ENCODE measurements at places on chromosomes 2 and 18. TPM values are rescaled to one million over a fixed set of nuclear protein-coding genes. Genes with fewer than 3 reads are reported as not detected.
A peak's percentile ranks its signal among the peaks of the same experiment; 100 is the strongest.

DNA sequence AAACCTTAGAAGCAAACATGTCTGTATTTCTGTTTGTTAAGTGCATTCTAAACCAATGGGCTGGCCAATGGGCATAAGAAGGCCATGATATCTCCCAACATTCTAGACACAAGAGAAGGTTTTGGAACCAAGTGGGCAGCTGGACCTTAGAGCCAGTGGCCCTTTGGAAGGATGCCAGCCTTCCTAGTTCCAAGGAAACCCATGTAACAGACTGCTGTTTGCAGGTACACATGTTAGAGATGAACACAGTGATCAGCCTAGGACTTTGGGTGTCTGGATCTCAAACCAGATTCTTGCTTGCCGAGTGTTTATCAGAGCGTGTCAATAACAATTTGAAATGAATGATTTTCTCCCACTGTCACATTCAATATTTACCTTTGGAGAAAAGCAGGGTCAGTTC, 97.5 kb upstream of the COPS8 start:
- no peak for DNase-seq
- no peak overlapping the region for H3K4me3 ChIP-seq
- no peaks in the 10 kb centered on the region for H3K27me3 ChIP-seq
- H3K27ac ChIP-seq: no peak overlapping the region

- no peak overlapping the region for H3K27ac ChIP-seq
- no peak for DNase-seq
- no peak overlapping the region for H3K4me3 ChIP-seq
- no peaks in the 10 kb centered on the region for H3K27me3 ChIP-seq
- H3K36me3 ChIP-seq: no peaks in the 10 kb centered on the region
Observed at GRCh38 chr18:56542476-56542875, 95.9 kb downstream of the TXNL1 start.

DNA sequence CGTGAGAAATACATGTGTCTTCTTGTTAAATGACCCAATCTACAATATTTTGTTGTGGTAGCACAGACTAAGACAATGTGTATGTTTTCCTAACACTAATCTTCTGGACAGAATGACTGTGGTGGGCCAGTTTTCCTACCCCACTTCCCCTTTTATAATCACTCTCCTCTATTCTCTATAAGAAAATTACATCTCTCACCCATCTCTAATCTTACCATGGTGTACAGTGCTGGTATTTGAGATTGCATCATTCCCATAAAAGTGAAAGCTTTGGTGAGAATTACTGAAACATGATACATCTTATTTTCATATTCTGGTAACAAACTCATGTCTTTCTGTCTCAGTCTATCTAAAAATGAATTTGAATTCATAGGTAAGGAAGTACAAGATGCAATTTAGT, 40.5 kb downstream of the CAVIN2 start:
- H3K36me3 ChIP-seq: no peaks in the 10 kb centered on the region
- H3K4me3 ChIP-seq: no peak overlapping the region
- no peak for DNase-seq
- no peaks in the 10 kb centered on the region for H3K4me1 ChIP-seq
- no peak overlapping the region for H3K27ac ChIP-seq

GRCh38 chr2:37323176-37323780, 1.4 kb downstream of the PRKD3 start:
- peaks cover 33% of the 10 kb centered on the region for H3K27me3 ChIP-seq
- peak overlapping the region; percentile 98 for H3K4me3 ChIP-seq
- no peak for DNase-seq
- no peaks in the 10 kb centered on the region for H3K36me3 ChIP-seq

DNA sequence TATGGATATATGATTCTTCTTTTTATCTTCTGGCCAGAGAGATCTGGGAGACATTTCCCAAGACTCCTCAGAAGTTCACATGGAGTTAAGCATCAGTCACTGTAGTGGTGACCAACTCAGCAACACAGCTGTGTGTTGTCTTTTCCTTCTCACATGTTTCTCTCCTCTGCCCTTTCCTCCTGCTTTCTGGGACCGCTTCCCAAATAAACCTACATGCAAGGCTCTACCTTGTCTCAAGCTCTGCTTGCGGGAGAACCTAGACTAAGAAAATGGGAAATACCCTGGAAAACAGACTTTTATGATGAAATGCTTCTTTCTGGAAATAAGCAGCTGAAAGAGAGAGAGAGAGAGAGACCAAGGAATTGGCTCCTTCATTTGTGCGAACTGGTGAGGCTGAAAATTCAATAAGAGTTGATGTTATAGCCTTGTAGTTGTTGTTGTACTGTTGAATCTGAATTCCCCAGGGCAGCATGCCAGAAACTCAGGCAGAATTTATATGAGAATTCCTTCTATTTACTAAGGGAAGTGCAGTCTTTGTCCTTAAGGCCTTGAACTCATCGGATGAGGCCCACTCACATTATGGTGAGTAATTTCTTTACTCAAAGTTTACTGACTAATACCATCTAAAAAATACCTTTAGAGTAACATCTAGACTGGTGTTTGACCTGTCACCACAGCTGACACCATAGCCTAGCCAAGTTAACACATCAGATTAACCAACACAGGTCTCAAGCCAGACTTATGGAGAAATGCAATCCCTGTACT, 22.7 kb upstream of the DSC1 start:
- no peaks in the 10 kb centered on the region for H3K4me1 ChIP-seq
- DNase-seq: no peak
- no peak overlapping the region for H3K4me3 ChIP-seq
- no peaks in the 10 kb centered on the region for H3K27me3 ChIP-seq

The TWSG1 gene
- total RNA-seq: 87.9 TPM

DNA sequence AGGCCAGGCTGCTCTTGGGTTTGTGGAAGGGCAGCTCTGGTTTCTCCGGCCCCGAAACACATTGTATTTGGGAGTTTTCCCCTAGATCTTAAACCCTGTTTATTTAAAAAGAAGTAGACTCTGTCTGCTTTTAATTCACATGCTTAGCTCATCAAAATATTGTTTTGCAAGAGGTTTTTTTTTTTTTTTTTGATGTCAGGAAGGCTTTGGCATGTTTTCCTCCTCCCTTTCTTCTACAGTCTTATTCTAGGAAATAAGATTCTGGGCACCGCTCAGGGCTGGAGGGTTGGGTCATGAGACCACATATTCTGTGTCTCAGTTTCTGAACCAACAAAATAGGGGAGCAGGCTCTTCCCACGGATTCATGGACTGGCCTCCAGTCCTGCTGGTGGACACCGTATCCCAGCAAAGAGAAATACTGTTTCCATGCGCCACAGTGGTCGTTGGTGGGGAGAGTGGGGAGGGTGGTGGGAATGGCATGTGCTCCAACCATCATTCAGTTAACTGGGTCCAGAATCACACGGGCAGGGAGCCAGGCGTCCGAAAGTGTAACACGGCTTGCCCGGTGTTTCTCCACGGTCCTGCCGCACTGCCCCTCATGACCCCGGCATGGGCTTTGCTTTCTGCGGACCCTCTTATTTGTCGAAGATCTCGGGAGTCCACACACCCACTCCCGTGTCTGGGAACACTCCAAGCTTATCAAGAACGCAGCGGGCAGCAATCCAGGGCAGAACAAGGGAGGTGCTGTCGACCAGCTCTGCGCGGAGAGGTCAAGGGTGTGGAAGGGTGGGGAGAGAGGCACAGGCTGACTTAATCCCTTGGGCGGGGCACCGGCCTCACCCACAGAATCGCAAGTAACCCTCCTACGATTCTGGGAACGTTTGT, 176.7 kb downstream of the GLI2 start:
- H3K4me3 ChIP-seq: no peak overlapping the region
- no peak overlapping the region for H3K27ac ChIP-seq
- peaks cover 19% of the 10 kb centered on the region for H3K4me1 ChIP-seq
- no peaks in the 10 kb centered on the region for H3K36me3 ChIP-seq
- DNase-seq: no peak
- H3K27me3 ChIP-seq: no peaks in the 10 kb centered on the region

- H3K36me3 ChIP-seq: peaks cover 3% of the 10 kb centered on the region
- H3K4me1 ChIP-seq: no peaks in the 10 kb centered on the region
- H3K27me3 ChIP-seq: no peaks in the 10 kb centered on the region
- DNase-seq: no peak
- H3K27ac ChIP-seq: no peak overlapping the region
Observed at GRCh38 chr2:23760736-23761135, 166.2 kb downstream of the ATAD2B start.

The CTLA4 gene
- not detected for total RNA-seq

- DNase-seq: no peak
- no peaks in the 10 kb centered on the region for H3K4me1 ChIP-seq
- H3K4me3 ChIP-seq: no peak overlapping the region
Observed at GRCh38 chr2:54590216-54591120, 133.0 kb upstream of the EML6 start.

- no peaks in the 10 kb centered on the region for H3K4me1 ChIP-seq
- no peak overlapping the region for H3K4me3 ChIP-seq
- H3K27ac ChIP-seq: no peak overlapping the region
- H3K36me3 ChIP-seq: no peaks in the 10 kb centered on the region
Observed at GRCh38 chr2:199136681-199137080, 321.1 kb downstream of the SATB2 start.

GRCh38 chr2:130987519-130988425, 105.5 kb downstream of the FAM168B start:
- no peaks in the 10 kb centered on the region for H3K36me3 ChIP-seq
- no peak overlapping the region for H3K4me3 ChIP-seq
- no peak for DNase-seq
- no peaks in the 10 kb centered on the region for H3K4me1 ChIP-seq

DNA sequence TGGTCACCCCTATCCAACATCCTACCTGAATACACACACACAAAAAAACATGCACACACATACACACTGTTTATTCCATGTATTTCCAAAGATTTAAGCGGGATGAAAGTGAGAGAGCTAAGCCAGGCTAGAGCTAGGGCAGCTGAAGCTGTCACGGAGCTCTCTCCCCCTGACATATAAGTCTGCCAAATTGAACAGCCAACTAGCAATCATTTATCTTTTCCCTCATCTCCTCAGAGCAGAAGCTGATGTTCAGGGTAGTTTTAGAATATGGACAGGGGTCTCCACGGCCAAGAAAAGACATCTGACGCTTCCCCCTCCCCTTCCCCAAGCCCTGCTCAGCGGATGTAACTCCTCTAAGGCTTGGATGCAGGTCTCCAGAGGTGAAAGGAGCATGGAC, 171.6 kb downstream of the GRB14 start:
- no peak overlapping the region for H3K27ac ChIP-seq
- no peaks in the 10 kb centered on the region for H3K36me3 ChIP-seq

DNA sequence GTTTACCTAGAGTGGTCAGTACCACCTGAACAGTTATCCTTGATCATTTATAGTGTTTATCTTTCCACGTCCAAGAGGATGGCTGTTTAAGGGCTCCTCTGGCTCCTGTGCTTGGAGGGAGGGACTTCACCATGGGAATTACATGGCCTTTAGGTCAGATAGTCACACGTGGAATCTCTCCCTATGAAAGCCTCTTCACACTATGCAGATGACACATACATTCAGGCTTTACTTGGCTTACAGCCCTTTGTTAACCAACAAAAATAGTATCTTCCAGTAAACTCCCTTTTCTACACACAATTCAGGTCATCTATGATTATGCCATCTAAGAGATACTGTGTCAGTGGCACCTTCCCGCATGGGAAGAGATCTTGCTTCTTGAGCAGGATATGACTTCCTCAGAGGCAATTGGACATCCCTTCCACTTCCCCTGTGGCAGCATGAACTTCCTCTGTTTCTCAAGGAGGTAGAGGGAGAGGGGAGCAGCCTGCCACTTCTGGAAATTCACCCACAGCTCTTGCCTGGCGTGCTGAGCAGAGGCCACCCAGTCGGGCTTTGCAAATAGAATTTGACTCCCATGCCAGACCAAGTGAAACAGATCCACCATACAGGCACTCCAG, 53.5 kb downstream of the COLEC12 start:
- DNase-seq: no peak
- no peak overlapping the region for H3K4me3 ChIP-seq
- no peak overlapping the region for H3K27ac ChIP-seq
- H3K36me3 ChIP-seq: no peaks in the 10 kb centered on the region
- H3K4me1 ChIP-seq: no peaks in the 10 kb centered on the region

- peak; percentile 74 for DNase-seq
- H3K27ac ChIP-seq: no peak overlapping the region
- H3K4me3 ChIP-seq: no peak overlapping the region
Observed at GRCh38 chr2:187658952-187659525, 104.8 kb upstream of the TFPI start.

GRCh38 chr2:182228073-182228473, 198.8 kb downstream of the PDE1A start:
- no peak overlapping the region for H3K27ac ChIP-seq
- no peak overlapping the region for H3K4me3 ChIP-seq
- H3K4me1 ChIP-seq: no peaks in the 10 kb centered on the region
- no peaks in the 10 kb centered on the region for H3K27me3 ChIP-seq

The PLEKHA3 gene
- 5.9 TPM for total RNA-seq

DNA sequence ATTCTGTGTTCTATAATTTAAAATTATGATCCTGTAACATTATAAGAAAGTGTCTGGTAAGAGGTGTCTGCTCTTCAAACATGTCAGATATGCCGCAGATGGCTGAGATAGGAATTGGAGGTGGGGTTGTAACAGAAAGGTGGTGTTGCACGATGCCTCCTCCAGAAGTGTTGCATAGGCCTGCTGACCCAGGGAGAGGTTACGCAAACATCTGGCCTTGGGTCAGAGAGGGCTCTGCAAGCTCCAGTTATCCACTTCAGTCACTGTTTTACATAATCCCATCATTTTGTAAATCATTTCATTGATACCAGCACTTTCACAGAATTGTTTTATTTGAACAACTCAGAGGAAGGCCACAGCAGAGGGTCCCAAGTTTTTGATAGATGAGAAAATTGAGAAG, 256.5 kb downstream of the OSR1 start:
- H3K27me3 ChIP-seq: no peaks in the 10 kb centered on the region
- no peak overlapping the region for H3K4me3 ChIP-seq
- no peak overlapping the region for H3K27ac ChIP-seq
- no peak for DNase-seq

The MAB21L4 gene
- not detected for total RNA-seq

The EGR4 gene
- total RNA-seq: not detected

DNA sequence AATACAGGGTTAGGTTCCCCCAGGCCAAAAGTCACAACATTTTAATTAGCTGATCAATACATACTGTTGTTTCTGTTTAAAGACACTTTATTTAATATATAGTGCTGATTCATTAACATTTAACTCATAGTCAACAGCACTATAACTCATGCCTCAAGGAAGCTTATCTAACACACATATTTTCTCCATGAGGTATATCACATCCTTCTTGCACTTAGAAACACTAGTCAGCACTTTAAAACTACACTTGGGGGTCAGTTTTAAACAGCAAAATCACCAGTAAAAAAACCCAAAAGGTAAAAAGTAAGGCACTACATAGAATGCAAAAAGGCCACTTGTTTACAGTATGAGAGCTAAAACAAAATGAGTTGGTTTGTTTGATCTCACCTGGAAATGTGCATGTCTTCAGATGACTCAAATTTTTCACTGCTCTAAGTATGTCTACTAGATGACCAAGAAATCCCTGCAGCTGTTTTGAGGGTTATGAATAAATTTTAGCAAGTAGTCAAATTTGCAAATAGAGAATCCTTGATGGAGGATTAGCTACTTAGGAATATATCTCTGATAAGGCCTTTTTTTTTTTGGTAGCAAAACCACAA, 54.1 kb upstream of the EPB41L5 start:
- DNase-seq: no peak
- H3K27me3 ChIP-seq: no peaks in the 10 kb centered on the region
- H3K4me3 ChIP-seq: no peak overlapping the region
- H3K4me1 ChIP-seq: no peaks in the 10 kb centered on the region

Measured in neural progenitor cell (in vitro differentiated cells).